ENCODE measurements at places on chromosomes 7 and 10. TPM values are rescaled to one million over a fixed set of nuclear protein-coding genes. Genes with fewer than 3 reads are reported as not detected.

DOCK4 gene
- total RNA-seq, result 16.8 TPM

DNA sequence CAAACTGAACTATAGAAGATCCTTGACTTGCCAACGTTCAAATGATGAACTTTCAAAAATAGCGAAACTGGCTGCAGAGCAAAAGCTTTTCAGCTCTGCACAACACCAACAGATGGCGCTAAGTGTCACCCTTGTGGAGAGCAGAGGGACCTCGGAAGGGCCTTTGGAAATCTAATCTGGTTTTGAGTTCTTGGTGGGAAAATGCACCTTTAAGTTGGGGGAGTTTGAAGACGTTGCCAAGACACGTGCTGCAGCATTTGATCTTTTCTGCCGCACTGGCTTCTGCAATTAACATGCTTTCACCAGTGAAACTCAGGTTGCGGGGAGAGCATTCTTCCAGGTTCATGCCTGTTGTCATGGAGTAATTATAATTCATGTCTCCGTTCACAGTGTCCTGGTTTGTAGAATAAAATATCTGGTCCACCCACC, 26.3 kb upstream of the WDR11 start:
- no peak for DNase-seq

GRCh38 chr7:149776289-149776688, 2.9 kb upstream of the ZNF467 start:
- peak; percentile 92 for DNase-seq

GRCh38 chr10:49605216-49605938, 4.7 kb upstream of the SLC18A3 start:
- no peak for DNase-seq

DNA sequence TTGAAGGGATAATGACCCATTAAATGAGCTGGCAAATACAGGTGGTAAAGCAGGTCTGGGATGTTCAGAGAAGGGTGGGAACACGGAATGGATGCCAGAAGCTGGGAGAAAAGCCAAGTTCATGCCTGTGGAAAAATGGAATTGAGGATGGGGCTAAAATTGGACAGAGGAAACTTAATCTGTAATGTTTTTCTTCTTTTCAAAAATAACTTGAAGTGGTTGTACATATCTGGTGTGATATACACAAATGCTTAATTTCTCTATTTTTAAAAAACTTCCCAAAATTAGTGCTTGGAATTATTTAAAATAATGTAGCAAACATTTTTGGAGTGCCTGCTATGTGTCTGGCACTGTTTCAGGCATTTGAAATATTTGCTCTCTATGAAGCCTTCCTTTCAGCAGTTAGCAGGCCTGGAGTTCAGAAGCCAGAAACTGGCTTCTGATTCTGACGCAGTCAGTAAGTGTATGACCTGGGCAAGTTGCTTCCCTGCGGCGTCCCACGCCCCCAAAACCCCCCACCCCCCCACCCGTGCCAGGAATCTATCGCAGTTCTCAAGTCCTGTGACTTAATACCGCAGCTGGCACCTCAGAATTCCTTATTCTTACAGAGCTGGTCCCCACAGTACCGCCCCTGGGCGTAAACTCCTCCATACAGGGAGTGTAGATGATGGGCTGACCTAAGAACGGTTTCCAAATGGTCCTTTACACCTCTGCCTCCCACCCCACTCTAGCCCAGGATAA, 828 bp upstream of the MALSU1 start:
- DNase-seq, result no peak

DNA sequence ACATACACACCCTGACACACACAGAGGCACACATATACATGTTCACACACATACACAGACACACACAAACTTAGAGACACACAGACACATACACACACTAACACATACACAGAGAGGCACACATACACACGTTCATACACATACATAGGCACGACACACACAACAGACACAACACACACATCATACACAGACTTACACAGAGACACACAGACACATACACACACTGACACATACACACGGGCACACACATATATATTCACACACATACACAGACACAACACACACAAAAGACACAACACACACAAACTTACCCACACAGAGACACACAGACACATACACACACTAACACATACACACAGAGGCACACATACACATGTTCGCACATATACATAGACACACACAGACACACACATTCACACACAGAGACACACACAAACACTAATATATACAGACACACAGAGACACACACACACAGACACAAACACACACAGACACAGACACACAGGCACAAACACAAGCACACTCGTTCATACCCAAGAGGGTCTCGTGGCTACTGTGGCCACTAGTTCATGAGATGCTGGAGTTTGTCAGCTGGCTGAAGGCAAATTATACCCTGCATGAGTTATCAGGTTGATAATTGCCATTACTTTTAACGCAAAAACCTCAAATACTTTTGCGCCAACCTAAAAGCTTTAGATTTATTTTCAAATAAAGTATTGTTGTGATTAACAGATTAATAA, 17.7 kb upstream of the KLF6 start:
- DNase-seq, result no peak

SEMA3C gene
- 67.8 TPM for total RNA-seq

- DNase-seq, result no peak
Observed at GRCh38 chr7:43459019-43459337, 123.9 kb upstream of the STK17A start.
